ENCODE measurements at places on chromosomes 5 and 9.

- no peak for DNase-seq
These were observed 44.6 kb upstream of the GLDC start for GRCh38 chr9:6689893-6690674.

DNA sequence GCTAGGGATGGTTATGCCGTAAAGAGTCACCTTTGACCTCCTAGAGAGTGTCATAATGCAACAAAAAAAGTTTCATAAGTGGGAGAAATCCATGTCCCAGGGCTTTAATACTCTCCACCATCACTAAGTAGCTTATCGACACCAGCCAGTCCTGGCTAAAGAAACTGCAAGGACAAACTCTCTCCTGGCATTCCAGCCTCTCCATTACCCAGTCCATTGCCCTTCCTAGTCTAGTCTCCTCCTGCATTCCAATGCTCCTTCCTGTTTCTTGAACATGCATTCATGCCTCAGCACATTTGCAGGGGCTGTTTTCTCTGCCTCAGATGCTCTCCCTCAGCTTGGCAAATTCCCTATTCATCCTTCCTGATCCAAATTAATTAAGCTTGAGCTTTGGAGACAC, 364.1 kb downstream of the BRINP1 start:
- DNase-seq = no peak

GRCh38 chr5:88687373-88687911, 195.5 kb downstream of the MEF2C start:
- no peak for DNase-seq

GRCh38 chr5:98109561-98110006, 663.9 kb upstream of the RGMB start:
- no peak for DNase-seq

- DNase-seq = no peak
These were observed 1358.4 kb downstream of the EFNA5 start for GRCh38 chr5:106312360-106312759.

DNA sequence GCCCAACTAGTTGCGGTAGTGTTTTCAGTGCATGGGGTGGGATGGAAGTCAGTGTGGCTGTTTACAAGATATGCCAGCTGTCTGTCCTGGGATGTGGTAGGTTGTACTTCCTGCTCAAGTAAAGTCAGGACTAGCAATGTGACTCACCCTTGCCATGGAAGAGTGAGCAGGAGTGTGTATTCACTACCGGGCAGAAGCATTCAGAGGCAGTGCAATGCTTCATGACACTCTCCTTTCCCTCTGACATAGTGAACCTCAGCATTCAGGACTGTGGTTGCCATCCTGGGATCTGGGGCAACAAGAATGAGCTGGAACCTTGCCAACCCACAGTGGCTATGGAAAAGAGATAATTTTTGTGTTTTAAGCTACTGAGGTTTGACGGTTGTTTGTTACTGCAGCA, 68.9 kb downstream of the BOD1 start:
- DNase-seq = no peak

DNA sequence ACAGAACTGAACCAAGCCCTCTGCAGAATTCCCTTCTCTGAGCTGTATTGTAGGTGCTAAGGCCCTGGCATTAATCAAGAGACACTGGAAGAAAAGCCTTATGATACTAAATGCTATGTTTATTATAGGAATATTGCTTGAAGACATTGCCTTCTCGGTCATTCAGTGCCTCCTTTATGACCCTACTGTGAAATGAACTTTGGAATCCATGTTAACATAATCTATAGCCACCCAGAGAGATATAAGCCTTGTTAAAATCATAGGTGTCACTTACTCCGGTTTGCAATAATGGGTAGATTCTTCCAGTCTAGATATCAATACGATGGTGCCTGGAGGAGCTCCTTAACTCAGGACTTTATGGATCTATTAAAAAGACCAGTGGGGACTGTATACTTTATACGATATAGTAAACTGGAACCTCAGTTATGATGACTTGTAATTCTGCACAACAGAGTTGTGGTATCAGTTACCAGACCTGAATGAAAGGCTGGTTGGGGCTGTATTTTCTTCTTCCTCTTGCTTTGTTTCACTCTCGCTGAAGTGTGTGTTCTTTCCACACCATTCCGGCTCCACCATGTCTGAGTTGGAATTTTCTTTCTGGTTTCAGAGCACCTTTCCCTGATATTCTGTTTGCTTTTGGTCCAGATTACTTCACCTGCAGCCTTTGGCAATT, 154.5 kb downstream of the DROSHA start:
- no peak for DNase-seq

- no peak for DNase-seq
These were observed 36.3 kb upstream of the RLN1 start for GRCh38 chr9:5375790-5376477.

DNA sequence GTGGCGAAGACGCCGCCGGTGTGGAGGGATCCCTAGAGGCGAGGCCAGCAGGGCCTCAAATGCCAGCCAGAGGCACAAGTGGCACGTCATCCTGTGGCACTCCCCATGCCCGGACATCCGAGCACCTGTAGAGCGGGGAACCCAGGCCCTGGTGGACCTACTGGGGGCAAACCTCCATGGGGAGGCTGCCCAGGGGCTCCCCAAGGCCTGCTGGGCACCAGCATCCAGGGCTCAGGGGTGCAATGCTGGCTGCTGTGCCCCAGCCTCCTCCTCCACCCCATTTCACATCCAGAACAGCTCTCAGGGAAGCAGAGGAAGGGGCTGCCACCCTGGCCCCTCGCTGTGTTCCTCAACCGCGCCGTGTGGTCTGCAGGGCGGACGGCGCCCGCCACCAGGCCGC, 43.5 kb downstream of the HK3 start:
- DNase-seq = no peak

DNA sequence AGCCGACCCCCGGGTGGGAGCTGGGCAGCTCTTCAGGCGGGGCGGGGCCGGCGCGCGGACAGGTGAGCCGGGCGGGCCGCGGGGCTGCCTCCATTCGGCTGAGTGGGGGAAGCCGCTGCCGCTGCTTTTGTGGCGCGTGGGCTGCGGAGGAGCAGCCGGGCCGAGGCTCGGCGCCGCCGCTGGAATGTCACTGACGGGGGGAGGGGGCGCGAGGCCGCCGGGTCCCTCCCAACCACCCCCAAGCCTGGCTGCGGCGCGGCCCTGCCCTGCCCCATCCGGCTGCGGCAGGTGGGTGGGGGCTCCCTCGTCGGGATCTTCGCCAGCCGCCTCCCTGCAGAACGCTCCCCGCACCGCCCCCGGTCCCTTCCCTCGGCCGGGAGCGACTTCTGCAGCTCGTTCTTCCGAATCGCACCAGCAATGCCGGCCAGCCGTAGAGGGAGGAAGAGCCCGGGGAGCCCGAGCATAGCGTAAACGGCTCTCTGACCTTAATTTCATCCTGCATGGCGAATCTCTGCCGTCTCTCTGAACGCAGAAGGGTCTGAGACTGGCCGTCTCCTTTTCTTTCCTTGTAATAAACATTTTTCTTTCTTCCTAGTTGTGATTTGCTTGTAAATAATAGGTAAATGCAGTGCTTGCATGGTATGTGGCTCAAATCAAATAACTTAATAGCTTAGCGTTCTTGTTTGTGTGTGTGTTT, 505 bp downstream of the SPTAN1 start:
- DNase-seq = no peak

DNA sequence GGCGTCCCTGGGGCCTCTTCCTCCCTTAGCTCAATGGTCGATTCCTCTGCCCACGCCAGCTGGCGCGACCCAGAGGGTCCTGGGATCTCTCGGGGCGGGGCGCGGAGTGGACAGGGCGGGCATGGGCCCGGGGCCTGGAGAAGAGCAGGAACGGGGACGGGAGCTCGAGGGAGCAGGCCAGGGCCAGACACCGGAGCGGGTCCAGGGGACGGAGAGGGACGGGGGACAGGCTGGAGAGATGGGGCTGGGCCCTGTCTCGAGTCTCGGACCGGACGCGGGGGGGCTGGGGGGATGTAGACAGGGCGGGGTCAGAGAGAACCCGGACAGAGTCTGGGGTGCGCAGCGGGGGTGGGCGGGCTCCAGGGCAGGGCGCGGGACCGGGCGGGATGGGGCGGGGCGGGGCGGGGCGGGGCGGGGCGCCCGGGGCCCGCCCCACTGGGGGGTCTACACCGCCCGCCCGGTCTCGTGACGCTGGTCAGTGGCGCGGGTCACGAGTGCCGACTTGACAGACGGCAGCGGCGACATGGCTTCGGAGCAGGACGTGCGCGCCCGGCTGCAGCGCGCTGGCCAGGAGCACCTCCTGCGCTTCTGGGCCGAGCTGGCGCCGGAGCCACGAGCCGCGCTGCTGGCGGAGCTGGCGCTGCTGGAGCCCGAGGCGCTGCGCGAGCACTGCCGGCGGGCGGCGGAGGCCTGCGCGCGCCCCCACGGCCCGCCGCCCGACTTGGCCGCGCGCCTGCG, at the start of gene UAP1L1:
Gene UAP1L1 (plus strand): TSS at position 508 of the 738 bp plus-strand sequence. CDS start 16 bp downstream, at position 524.
- no peak for DNase-seq

DNA sequence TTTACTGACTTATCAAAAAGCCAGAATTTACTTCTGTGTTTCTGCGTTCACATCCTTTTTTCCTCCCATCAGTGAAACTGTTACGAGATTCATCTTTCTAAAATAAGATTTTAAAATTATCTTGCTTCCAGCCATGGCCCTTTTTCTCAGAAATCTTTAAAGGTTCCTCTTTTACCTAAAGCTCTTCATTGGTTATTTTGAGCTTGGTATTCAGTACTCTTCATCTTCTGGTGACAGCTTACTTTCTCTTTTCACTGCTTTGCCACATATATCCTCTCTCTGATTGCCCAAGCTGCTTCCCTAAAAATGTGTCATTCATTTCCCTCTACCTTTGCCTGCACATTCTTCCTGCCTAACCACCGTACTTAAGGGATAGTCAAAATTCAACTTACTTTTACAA, 32.3 kb downstream of the TGFBR1 start:
- no peak for DNase-seq

DNA sequence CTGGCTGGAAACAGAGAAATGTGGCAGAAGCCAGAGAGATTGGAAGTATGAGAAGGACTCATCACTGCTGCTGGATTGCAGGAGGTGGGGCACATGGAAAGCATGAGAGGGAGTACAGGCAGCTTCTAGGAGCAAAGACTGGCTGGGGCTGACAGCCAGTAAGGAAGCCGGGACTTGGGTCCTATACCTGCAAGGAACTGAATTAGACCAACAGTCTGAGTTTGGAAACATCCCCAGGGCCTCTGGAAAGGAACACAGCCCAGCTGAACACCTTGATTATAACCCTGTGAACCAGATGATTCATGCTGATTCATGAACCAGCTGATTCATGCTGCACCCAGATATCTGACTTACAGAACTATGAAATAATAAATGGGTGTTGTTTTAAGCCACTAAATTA, 93.4 kb downstream of the OSTF1 start:
- no peak for DNase-seq

DNA sequence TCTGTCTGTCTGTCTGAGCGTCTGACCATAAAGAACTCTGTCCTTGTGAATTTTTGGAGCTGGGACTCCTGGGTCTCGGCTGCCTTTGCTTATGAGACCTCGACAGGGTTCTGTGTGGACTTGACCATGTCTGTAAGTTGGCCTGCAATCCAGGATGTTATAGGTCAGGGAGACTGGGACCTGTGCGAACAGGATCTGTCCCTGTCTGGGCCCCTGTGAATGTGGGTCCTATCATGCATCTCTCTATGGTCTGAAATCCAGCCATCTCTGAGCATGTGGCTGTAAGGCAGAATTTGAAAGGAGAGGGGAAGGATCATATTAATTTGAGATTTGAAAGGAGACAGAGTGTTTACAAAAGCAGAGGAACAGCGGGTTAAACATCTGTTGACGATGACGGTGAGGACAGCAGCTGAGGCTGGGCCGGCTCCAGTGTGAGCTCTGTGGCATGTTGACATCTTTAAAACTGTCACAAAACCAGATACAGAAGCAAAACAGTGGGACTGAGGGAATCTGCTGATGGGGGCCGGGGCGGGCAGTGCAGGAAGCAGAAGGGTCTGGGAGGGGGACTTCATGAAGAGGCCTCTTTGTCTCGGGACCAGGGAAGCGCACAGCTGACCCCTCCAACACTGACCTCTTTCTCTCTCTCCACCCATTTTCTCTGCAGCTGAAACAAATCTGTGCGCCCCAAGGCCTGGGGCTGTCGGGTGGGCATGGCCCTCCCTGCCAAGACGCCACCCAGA, 19.1 kb upstream of the MVB12B start:
- DNase-seq = no peak

DNA sequence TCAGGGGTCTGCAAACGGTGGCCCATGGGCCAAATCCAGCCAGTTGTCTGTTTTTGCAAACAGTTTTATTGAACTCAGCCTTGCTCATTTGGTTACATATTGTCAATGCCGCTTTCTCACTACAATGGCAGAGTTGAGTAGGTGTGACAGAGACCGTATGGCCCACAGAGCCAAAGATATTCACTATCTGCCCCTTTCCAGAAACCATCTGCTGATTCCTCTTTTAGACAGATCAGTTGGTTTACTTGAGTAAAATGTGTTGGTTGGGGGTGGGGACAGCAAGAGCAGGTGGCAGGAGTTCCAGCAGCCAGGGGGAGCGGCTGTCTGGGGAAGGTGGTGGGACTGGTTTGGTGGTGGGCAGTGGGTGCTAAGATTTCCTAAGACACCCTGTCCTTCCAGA, 54.8 kb downstream of the COL27A1 start:
- no peak for DNase-seq

GRCh38 chr5:87300744-87301143, 33.1 kb downstream of the RASA1 start:
- peak; percentile 33 for DNase-seq

GRCh38 chr5:133992429-133993155, 12.2 kb downstream of the VDAC1 start:
- no peak for DNase-seq

DNA sequence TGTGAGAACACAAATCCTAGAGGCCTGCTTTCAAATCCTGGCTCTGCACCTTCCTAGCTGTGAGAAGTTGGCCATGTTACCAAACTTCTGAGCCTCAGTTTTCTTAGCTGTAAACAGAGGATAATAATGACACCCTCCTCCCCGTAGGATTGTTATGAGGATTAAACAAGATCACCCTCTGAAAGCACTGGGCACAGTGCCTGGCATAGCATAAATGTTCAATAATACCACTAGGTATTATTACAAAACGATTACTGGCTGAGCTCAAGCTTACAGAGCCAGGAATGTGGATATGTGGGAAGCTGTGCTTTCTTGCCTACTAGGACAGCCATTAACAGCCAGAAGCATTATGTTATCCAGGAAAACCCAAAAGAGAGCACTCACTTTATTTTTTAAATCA, 30.8 kb upstream of the POU4F3 start:
- DNase-seq = no peak

DNA sequence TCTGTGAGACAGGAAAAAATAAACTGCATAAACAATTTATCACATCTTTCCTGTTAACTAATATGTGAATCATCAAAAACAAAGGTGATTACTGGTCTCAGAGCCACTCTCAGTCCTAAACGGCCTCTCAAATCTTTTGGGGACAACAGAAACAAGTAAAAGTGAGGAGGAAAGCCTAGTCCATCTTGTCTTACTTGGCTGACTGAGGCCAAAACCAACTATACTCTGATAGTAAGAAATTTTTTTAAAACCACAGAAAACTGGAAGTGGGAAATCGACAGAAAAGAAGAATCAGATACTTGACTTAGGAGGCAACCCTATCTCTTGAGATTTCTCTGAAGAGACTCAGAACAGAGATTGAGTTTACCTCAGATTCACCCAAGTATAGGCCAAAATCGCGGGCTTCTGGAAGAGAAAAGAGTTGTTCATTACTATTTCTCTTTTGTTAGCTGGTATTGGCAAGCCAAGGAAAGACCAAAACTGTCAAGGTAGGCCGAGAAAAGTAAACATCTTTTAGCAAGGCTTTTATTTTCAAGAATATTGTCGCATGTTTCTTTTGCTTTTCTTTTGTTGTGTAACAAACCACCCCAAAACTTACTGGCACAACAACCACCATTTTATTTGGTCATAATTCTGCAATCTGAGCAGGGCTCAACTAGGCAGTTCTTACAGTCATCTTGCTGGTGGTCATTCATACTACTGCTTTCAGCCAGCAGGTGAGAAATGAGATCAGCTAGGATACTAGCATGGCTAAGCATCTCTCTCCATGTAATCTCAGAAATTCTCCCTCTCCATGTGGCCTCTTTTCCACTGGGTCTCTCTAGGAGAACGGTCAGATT, 46.1 kb downstream of the RFX3 start:
- DNase-seq = no peak
